ENCODE measurements at places on chromosomes 4 and X. TPM values are rescaled to one million over a fixed set of nuclear protein-coding genes. Genes with fewer than 3 reads are reported as not detected.

DNA sequence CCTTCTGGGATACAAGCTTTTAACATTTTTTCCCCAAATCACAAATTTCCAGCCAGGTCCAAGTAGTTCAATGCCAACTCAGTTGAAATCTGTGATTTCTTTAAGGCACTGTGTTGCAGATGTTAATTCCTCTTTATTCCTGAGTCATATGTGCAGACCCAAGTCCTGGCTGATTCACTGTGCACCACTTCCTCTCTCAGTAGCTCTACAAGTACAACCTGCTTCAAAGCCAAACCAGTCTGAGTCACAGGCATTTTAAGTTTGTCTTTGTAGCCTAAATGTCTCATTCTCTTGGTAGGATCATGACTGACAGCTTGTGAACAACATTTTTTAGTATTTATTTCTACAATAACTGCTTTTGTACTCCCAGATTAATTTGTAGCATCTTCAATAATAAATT, 165.6 kb upstream of the S100G start:
- peak; percentile 53 for DNase-seq

DNA sequence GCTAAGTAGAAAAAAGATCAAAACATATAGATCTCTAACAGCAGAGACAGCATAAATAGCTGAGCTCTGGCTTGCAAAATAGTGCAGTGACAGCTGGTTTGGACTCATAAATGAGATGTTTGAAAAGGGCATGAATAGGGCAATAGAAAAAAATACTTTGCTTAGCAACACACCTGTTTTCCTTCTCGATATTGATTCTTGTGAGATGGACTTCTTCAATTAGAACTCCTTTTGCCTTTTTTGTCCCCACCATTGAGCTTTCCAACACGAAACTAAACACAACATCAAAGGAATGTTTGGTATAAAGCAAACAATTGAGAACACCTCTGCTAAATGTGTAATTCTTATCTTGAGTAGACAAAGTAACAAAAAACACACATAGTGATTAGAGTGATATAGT, 726.3 kb downstream of the RAPGEF2 start:
- DNase-seq: peak; percentile 26

DNA sequence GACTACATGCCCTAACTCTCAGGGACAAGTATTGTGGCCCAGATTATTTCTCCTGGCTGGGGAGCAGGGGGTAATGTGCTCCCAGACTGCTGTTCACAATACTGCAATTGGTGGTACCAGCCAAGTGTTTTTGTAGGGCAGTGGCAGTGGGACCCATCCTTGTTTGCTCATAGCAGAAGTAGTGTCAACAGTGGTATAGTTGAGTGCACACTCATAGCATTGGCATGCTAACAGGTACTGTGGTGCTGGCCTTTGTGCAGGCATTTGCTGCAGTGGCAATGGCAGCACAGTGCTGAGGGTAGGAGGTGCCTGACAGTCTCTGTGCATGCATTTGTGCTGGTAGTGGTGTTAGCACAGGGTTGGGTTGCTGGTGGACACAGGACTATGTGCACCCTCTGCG, 995.0 kb downstream of the SH3BGRL start:
- DNase-seq: no peak

- no peak for DNase-seq
Measured at GRCh38 chr4:1295405-1296055, 5.8 kb downstream of the MAEA start.

The DMP1 gene
- total RNA-seq: not detected

GRCh38 chrX:16462912-16463311, 187.0 kb upstream of the S100G start:
- DNase-seq: peak; percentile 23

- no peak for DNase-seq
Measured at GRCh38 chrX:10855845-10856244, 235.5 kb upstream of the MID1 start.

DNA sequence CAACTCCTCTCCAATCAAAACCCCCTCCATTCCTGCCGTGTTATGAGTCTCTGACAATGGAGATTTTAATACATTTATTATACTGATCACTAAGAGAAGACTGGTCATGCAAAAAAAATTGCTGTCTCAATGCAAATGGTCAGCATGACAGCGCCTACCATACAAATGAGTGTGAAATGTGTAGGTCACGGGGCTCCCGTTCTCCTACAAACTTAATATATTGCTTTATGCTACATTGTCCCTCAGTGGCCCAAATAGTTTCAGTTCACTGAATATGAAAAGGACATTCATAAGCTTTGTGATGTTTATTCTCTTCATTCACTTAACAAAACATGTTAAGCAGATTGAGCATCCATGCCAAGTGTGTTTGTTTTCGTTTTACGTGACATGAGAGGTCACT, 116.1 kb downstream of the SPANXN3 start:
- DNase-seq: no peak

All from myocyte (in vitro differentiated cells).